ENCODE measurements at places on chromosomes 12 and 14.

DNA sequence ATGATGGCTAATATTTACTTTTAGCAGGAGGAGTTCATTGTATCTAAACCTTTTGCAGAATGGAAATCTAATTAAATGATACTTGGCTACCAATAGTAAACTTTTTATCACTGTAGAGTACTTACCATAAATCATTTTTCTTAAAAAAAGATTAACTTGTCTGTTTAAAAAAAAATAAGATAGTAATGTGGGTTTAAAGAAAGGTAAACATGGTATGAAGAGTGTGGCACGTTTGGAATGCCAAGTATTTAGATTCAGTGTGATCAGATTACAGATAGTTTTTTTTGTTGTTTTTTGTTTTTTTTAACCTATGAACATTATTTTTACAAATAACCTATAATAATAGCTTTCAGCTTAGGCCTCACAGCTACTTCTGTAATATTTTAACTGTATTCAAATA lies 25.8 kb downstream of the KTN1 start:
- DNase-seq = no peak

- no peak for DNase-seq
Measured at GRCh38 chr12:107491856-107492255, 193.7 kb upstream of the PWP1 start.

DNA sequence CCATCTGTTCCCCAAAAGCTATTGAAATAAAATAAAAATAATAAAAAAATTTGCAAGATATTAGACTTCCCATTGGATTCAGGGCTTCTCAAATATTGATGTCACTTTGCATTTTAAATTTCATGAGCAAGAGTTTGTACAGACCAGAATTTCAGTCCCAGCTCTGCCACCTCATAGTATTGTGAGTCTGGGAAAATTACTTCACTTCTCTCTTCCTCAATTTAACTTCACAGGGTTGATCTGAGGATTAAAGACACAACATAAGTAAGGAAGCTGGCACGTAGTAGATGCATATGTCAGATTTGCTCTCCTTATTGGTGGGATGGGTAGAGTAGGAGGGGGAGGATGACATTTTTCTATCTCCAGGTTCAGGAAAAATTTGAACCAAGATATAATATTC lies 32.8 kb downstream of the COX8C start:
- no peak for DNase-seq

DNA sequence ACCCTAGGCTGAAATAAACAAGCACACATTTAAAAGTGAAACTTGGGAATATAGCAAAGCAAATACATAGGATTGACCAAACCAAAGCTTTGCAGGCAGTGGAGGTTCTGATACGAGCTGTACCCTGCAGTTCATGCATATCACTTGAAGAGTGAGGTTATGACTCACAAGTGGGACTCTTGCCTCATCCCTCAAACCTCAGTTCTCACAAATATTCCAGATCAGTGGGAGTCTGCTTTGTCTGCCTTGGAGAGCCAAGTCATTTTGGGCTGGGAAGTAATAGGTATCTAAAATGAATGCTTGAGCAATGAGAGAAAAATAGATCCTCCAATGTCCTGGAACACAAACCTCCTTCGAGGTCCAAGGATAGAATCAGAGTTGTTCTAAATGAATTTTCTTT lies 116.4 kb downstream of the LRIG3 start:
- no peak for DNase-seq

DNA sequence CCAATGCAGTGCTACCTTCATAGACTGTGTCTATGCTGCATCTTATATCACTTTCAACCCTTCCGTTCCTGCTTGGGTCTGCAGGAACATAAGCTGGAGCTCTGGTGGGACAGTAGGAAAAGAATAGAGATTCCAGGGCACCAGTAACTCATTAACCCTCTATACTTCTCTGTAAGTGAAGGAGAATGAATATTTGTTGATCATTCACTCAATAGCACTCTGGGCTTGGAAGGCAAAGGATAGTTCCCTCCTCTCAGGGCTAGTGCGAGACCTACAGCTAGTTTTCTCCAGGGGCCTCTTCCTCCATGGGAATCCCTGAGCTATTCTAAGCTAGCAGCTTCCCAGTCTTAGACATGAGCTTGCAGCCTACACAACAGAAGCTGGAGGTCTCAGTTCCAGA lies 84.7 kb downstream of the BMP4 start:
- DNase-seq = no peak

GRCh38 chr14:51224551-51224950 lies 15.5 kb upstream of the TMX1 start:
- DNase-seq = no peak

- DNase-seq = peak; percentile 42
Measured at GRCh38 chr12:9750276-9751203, 10.2 kb downstream of the CD69 start.

DNA sequence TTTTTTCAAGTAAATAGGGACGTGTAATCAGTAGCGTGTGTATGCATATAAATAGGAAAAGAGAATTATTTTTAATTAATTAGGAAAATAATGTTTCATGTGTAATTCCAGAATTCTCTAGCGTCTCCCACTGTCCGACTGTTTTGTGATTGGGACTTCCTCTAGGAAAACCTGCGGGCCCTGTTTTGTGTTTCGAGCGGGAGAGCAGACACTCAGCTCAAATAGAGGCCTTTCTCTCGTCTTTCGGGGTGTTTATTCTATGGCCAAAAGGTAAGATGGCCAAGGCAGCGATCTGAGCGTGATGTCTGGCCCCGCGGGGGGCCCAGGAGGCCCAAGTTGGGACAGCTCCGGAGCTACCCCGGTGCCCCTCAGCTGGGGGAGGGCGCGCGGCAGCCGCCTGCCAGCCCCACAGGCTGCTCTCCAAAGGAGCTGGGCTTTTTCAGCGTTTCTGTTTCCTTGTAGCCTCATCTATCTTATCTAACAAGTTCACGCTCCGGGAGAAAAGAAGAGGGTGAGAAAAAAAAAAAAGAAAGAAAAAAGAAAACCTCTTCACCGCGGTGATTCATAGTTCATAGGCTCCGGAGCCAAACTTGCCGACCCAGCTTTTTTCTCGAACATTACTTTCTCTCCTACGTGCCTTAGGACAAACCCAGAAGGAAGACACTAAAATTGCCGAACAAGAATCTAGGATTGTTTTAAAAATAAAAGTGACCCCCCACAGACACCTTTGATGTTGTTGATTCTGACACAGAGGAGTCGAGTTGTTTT lies 7.5 kb upstream of the FOXG1 start:
- DNase-seq = no peak

DNA sequence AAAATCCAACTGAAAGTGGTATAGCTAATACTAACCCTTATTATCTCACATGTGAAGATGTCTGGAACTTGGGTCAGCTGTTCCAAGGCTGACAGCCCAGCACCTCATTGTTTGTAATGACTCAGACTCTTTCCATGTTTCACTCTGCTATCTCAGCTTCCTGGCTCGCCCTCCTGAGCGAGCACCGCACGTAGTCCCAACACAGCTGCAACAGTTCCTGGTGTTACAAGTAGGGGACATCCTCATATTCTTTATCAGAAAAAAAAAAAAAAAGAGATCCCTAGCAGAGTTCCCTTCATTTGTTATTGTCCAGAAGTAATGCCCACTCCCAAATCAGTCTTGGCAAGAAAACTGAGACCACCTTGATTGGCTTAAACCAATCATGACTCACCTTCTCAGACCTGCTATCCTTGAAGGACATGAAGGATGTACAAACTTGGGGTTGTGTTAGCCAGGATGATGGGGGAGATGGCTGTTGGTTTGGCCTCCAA lies 92.5 kb downstream of the ADCK1 start:
- DNase-seq = no peak

- no peak for DNase-seq
Measured at GRCh38 chr12:93376436-93377251, 1.1 kb upstream of the NUDT4 start.

- DNase-seq = no peak
Measured at GRCh38 chr12:112419297-112420133, 768 bp downstream of the PTPN11 start.

GRCh38 chr14:104935955-104936354 lies 11.3 kb downstream of the PLD4 start:
- no peak for DNase-seq

DNA sequence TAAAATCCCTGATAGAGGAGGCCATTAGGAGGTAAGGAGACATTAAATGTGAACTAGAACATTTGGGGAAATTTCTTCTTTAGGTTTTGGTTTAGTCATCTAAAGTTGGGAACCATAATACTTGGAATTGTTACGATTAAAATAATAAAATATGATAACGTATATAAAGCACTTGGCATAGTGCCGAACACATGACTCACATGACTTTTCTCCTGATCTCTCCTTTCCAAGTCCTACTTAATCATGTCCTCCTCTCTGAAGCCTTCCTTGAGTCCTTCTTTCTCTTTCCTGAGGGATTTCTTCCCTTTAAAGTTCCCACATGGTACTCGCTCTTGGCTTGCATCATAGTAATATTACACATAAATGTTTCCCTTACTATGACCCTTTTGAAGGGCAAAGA lies 20.0 kb downstream of the BEST3 start:
- no peak for DNase-seq

- no peak for DNase-seq
Measured at GRCh38 chr12:123723765-123724164, 11.6 kb downstream of the ATP6V0A2 start.

DNA sequence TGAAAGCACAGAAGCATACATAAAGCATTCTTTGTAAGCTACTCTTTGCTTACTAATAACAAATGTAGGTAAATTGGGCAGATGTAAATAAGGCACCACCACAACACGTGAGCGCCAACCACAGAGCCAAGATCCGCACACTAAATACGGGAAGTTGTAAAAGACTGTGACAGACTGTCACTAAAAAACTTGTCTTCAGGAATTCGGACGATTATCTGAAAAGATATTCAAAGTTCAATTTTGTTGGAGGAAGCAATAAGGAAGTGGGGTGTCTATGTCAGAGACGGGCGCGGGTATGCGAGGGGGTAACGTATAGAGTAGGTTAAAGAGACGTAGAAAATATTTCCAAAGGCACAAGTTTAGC lies 1.5 kb upstream of the HSP90B1 start:
- no peak for DNase-seq

DNA sequence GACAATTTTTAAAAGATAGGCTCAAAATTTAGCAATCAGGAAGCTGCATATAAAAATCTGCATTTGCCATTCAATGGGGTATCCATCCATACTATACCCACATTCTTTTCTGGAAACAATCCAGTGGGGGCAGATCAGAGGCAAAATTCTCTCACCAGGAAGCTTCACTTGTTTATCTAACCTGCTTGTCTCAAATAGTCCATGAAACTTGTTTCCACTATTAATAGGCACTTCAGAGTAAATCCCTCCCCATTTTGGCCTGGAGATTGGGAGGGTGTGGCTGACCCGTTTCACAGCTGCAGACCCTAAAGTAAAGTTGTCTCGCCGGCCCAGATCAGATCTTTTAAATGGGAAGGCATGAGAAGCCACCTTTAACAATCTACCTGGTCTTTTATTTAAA lies 139.4 kb upstream of the CPNE8 start:
- DNase-seq = no peak

- no peak for DNase-seq
Measured at GRCh38 chr12:103177639-103178255, 220.3 kb downstream of the ASCL1 start.

GRCh38 chr14:28412077-28412476 lies 354.5 kb upstream of the FOXG1 start:
- DNase-seq = no peak

- DNase-seq = no peak
Measured at GRCh38 chr12:39824505-39825212, 205.1 kb upstream of the ABCD2 start.

- no peak for DNase-seq
Measured at GRCh38 chr12:116672842-116673516, 64.9 kb downstream of the SPRING1 start.

DNA sequence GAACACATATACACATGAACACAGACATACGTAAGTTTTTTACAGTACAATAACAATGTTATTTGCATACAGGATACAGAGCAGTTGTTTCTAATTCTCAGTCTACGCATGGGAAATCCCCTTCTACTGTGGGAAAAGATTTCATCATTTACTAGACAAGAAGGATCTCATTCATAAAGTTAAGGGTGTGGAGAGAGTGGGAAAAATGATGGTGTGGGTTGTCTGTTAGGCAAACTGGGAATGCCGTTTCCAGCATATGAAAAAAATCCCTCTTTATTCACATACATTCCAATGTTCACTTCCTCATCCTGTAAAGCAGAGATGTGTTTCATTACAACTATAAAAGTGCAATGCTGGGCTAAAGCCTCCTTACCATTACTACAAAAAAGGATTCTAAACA lies 120.9 kb downstream of the SINHCAF start:
- peak; percentile 51 for DNase-seq

- no peak for DNase-seq
Measured at GRCh38 chr12:109261939-109262338, 47.1 kb downstream of the FOXN4 start.

DNA sequence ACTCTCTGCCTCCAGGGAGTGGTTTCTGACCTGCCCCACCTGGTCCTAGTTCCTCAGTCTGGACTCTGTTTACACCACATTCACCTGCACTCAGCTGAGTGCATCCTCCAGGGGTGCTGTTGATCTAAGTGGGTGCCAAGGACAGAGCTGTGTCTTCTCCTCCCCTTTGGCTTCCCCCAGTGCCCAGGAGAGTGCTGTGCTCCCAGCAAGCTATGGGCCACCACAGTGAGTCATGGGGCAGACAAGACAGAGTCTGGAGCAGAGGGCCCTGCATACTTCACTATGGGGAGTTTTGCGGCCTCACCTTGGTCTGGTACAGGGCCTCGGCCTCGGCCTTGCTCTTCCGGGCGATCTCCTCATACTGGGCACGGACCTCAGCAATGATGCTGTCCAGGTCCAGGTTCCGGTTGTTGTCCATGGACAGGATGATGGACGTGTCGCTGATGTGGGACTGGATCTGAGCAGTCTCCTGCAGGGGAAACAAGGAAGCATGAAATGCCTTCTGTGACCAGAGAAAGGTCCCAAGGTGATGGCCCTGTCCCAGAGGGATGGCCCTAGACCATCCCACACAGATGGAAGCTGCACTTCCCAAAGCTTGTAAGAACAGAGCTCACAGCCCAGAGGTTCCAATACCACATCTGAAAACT lies 4.9 kb downstream of the KRT73 start:
- DNase-seq = no peak

DNA sequence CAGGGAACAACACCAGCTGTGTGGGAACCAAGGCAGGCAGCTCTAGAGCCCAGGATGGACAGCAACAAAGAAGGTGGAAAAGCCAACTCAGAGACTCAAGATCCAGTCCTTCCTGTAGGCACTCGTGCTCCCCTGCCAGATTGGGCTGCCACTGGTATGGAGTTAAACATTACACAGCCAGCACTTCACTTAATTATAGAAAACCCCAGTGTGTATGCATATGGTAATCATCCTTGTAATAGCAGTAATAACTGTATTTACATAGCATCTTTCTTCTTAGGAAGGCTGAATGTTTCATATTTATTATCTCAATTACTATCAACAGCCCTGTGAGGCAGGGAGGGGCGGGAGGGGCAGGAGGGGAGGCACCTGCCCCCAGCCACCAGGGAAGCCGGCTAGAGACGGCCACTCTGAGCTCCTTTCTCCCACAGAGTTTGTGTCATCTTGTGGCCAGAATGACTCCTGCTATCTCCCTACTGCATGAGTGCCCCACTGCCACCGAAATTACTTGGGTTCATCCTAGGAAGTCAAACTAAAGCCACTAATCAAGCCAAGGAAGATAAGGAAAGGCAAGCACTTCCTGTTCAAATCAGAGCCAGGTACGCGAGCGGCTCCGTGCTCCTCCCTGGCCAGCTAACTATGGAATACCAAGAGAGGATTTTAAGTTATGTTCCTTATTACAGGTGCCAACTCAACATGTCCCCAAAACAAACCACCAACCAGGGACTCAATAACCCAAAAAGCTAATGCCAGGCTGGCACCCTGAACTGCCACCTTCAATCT lies 15.7 kb upstream of the RAB35 start:
- DNase-seq = no peak

All from NCI-H1048 (cell line).